ENCODE measurements at places on chromosomes 7 and 10.

DNA sequence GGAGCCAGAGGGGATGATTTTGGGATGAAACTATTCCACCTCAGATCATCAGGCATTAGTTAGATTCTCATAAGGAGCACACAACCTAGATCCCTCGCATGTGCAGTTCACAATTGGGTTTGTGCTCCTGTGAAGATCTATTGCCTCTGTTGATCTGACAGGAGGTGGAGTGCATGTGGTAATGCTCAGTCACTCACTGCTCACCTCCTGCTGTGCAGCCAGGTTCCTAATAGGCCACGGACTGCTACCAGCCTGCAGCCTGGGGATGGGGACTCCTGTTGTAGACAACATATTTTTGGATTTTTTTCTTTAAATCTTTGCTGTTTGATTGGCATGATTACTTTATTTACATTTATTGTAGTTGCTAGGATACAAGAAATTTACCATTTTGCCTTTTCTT, 765.0 kb downstream of the INHBA start:
- DNase-seq: no peak

DNA sequence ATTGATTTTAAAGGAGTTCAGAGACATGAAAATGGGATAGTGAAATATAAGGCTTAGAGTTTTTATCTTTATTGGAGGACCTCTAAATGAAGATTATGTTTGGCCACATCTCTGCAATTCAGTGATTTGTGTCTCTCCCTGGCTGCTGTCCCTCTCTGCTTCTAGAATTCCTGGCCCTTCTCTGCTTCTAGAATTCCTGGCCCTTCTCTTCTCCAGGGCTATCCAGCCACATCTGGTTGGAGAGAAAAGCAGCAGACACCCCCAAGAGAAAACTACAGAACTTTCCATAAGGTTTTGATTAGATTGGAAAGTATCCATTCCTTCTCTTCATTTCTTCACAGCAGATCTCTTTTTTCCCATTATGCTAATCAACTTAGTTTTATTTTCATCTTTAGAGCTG, 135.5 kb downstream of the NPY start:
- no peak for DNase-seq

- no peak for DNase-seq
Observed at GRCh38 chr7:134021836-134022235, 105.3 kb upstream of the LRGUK start.

GRCh38 chr10:123841115-123841514, 50.5 kb downstream of the CPXM2 start:
- no peak for DNase-seq

GRCh38 chr7:102216573-102217314, 69.9 kb upstream of the SH2B2 start:
- DNase-seq: no peak

DNA sequence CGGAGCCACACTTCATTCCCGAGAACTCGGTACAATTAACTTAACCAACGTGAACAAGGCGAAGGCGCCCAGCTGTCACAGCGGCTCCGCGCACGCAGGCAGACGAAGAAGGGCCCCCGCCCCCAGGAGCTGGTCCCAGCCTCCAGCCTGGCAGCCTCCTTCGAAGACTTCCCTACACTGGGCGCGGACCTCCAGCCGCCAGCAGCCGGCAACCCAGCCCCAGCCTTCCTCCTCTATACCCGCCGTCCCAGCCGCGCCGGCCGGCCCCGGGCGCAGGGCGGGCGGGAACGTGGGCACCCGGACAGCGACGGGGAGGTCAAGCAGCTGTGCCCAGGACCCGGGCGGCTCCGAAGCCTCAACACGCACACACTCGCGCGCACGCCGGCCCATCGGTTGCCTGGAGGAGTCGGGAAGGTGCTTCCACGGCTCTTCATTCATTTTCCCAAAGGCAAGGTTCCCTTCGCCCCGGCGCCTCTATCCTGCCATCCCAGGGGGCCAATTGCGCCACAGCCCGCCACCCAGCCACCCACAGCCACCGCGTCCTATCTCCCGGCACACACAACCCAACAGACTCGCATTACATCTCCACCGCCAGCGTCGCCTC, 1.6 kb downstream of the CHST15 start:
- no peak for DNase-seq

GRCh38 chr7:125668321-125668993, 738.8 kb upstream of the POT1 start:
- no peak for DNase-seq
